ENCODE measurements at places on chromosomes 2 and 18.

- DNase-seq, result no peak
These were observed 28.2 kb downstream of the BCL2L11 start for GRCh38 chr2:111148925-111149324.

GRCh38 chr2:238450440-238450861 lies 23.7 kb downstream of the ASB1 start:
- DNase-seq, result no peak

- DNase-seq, result no peak
These were observed 60.5 kb upstream of the PELI1 start for GRCh38 chr2:64204703-64205102.

- no peak for DNase-seq
These were observed 94.4 kb downstream of the FANCL start for GRCh38 chr2:58146707-58147106.

DNA sequence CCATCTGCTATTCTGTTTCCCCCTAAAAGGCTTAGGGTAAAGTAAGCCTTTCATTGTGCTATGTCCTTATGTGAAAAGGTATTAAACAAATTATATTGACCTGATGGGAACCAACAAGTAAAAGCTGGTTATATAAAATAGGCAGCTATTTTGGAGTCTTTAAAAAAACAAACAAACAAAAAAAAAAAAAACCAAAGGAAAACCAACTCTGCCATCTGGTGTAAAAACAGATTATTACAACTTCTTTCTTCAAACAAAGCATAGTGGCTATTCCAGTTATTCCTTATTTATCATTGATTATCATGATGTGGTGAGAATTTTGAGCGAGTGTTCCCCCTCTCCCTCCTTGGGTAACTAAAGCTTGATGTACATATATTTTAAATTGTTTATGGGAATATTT lies 122.3 kb upstream of the FHL2 start:
- no peak for DNase-seq

GRCh38 chr2:128986026-128986715 lies 667.5 kb upstream of the HS6ST1 start:
- DNase-seq, result no peak

DNA sequence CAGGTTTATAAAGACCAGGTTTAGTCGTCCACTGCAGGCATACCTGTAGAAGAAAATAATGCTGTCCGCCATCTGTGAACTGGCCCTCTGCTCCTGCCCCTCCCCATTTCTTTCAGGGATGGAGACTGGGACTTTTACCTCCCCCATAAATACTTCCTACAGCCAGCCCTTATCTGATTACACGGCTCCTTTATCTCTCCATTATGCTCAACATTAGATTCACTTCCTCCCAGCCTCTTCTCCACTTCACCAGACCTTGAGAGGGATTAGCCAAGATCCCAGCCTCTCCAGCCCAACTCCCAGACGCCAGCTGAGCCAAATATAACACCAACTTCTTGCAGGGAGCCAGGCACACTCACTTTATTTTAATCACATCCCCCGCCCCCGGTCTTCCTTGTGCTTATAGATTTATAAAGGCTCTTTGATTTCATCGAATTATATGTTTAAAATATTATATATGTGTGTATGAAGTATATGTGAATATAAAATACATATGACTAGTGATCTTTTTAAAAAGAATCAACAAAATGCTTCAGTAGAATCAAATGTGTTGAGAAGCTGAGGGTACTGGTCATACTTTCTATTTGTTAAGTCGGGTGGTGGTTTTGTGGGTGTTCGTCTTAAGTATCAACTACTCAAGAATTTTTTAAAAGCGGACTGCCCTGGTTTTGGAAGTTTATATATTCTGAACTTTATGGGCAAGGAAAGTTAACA lies 81.0 kb downstream of the SPRED2 start:
- no peak for DNase-seq

DNA sequence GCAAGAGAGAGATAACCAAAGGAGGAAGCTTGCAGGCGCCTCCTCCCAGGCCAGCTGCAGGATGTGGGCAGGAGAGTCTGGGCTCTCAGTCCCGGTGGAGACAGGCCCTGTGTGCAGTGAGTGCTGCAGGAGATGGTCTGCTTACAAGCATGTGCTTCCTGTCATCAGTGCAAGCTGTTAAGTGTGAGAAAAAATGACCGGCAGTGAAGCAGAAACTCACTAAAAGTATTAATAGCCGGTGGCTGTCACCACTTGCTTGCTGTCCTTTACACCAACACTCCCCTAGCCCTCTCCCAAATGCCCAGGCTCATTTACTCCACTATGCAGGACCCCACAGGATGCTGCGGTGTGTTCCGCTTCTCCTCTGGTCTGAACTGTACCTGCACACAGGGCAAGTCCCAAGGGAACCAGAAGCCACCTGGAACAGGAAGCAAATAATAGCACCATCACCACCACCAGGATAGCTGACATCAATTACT lies 435.6 kb upstream of the HS6ST1 start:
- DNase-seq, result no peak

GRCh38 chr2:61439241-61440002 lies 31.5 kb downstream of the USP34 start:
- no peak for DNase-seq

- DNase-seq, result peak; percentile 35
These were observed 49.2 kb upstream of the GPR155 start for GRCh38 chr2:174535757-174536703.

DNA sequence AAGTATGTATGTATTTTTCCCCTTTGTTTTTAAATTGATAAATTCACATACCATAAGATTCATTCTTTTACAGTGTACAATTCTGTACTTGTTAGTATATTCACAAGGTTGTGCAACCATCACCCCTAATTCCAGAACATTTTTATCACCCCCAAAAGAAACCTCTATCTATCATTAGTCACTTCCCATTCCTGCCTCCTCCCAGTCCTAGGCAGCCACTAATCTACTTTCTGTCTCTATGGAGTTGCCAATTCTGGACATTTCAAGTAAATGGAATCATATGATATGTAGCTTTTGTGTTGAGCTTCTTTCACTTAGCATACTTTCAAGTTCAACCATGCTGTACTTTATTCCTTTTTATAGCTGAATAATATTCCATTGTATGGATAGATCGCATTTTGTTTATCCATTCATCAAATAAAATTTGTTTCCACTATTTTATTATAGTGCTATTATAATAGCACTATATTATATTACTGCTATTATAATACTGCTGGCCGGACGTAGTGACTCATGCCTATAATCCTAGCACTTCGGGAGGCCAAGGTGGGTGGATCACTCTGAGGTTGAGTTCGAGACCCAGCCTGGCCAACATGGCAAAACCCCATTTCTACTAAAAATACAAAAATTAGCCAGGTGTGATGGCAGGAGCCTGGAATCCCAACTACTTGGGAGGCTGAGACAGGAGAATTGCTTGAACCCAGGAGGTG lies 10.9 kb downstream of the STARD7 start:
- DNase-seq, result no peak

GRCh38 chr2:74556159-74556558 lies 1.6 kb downstream of the DOK1 start:
- no peak for DNase-seq

DNA sequence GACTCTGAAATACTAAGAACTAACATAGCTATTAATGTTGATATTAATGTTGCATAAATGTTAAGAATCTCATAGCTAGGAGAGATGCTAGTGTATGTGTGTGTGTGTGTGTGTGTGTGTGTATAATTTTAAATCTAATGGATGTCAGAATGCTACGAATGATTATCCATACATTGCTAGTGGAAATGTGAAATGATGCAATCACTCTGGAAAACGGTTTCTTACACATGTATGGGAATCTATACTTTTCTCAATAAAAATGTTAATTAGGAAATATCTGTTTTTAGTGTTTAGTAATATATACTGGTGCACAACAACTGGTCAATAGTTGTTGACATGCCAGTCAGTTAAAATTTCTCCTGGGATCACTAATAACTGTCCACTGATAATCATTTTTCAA lies 908.8 kb upstream of the POU3F3 start:
- DNase-seq, result no peak

GRCh38 chr18:69974365-69974764 lies 26.7 kb upstream of the CD226 start:
- no peak for DNase-seq

- no peak for DNase-seq
These were observed 118.5 kb downstream of the GALNT3 start for GRCh38 chr2:165675551-165675968.

GRCh38 chr2:10454505-10454904 lies 6.4 kb upstream of the ODC1 start:
- no peak for DNase-seq

DNA sequence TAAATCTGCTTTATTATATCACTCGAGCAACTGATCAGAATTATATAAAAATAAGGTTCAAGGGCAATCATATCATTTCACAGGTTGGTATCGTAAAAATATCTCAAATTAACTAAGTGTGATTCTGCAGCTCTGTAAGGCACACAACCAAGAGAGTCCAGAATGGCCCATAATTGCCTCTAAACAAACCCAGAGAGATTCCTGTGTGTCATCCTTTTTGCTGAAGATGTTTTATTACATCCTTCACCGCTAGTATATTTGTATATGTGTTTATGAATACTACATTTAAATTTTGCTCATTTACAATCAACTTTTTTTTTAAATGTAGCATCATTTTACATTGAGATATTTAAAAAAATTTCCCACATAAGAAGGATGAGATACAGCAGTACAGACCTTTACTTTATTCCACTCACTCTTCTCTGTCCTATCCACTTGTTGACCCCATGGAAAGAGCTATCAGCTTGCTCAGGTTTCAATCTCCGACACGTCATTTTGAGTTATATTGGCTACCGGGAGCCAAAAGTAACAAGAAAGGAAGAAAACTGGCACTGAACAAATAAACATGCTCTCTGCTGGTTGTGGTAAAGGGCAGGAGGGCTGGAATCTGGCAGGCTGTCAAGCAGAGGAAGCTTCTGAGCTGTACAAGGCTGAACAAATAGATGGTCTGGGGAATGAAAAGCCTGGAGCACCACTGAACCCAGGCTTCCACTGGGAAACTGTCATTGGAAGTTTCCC lies 23.1 kb downstream of the PLA2R1 start:
- DNase-seq, result peak; percentile 92

DNA sequence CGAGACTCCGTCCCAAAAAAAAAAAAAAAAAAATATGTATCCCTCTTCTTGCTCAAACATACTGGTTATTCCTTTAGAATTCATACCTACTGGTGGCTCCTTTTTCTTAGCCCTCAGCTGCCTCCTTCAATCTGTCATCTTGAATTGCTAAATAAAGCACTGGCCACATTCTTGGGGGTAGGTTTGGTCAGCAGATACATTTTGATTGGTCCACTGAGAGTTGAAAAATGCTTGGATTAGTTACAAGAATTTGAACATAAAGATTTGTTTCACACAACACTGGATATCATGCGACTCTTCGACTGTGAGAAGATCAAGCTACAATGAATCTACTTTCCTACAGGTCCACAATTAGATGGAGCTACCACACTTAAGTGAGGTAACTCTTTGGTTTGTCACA lies 906.1 kb upstream of the SLC39A10 start:
- no peak for DNase-seq

- DNase-seq, result no peak
These were observed 27.9 kb upstream of the NT5DC4 start for GRCh38 chr2:112692918-112693317.

DNA sequence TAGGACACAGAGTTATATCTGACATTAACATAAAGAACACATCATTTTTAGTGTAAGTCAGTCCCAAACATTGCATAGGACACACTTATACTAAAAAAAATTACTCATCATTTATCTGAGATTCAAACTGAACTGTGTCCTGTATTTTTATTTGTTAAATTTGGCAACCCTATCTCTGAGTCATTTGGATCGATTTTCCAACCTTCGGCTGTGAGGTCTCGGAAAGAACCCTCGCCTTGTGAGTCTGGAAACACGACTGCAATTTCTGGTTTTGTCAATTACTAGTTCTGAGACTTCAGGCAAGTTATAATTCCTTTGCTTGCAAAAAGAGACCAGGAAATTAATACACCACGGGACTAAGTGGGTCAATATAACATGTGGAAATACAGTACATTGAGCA lies 14.0 kb downstream of the ATP8B1 start:
- no peak for DNase-seq

GRCh38 chr2:54979321-54980044 lies 70.8 kb downstream of the RTN4 start:
- DNase-seq, result no peak

DNA sequence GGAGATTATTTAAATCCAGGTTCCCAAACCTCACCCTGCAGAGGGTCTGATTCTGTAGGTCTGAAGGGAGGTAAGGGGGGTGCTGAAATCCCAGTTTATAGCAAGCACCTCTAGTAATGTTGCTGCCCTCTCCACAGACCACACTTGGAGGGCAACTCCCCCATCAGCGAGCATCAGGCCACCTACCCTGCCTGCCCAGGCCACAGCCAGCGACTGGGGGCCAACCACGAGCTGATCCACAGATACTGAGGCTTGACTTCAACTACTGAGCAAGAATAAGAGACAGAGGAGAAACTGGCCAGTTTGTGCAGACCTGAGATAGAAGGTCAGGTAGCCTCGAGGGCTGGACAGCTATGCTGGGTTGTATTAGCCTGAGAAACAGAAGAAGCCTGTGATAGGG lies 36.3 kb upstream of the LBH start:
- no peak for DNase-seq

DNA sequence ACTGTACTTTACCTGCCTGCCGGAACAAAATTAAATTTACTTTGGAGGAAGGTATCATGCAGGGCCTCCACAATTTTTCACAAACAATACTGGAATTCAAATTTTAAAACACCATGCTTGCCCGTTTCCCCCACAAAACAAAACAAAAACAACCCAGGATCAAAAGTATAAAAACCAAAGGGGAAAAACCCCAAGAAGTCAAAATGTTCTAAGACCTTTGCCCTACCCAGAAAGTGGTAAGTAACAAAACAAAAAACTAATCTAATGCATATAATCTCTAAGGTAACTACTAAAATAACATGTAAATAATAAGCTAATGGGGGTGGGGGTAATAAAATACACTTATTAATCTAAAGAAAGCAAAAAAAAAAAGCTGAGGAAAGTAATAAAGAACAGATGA lies 60.5 kb downstream of the CUL3 start:
- no peak for DNase-seq

DNA sequence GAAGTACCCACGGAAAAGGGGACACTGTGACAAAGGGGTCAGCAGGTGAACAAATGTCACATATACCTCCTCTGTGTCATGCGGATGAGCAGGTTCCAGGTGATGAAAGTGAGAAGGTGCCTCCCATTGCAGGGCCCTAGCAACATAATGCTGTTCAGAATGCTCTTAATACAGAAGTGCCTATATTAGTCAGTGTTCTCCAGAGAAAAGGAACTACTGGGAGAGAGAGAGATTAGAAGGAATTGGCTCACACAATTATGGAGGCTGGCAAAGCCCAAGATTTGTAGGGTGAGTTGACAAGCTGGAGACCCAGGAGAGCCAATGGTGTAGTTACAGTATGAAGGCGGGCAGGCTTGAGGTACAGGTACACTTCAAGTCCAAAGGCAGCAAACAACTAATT lies 98.1 kb upstream of the CDC42EP3 start:
- DNase-seq, result no peak

DNA sequence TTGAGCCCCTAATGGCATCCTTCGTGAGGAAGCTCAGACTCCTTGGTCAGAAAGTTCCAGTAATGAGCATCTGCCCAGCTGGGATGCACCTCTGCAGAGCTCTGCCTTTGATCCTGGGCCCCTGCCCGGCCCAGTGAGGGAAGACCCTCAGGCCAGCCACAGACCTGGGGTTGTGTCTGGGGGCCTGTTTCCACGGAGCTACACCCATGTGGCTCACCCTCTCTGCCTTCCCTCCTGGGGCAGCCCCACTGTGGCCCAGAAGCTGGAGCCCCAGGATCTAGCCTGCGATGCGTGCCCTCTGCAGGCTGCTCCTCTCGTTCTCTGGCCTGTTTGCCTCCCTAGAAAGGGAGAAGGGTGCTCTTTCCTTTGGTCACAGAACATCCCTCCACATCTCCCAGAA lies 9.8 kb downstream of the KCNF1 start:
- no peak for DNase-seq

- DNase-seq, result no peak
These were observed 339.6 kb downstream of the LRRTM1 start for GRCh38 chr2:79964966-79965365.

Measured in NCI-H1092 treated with DMSO at 0.1 percent for 48 hours (cell line).